Endodermal cell (in vitro differentiated cells): ENCODE measurements at places on chromosomes 3 and 15.

DNA sequence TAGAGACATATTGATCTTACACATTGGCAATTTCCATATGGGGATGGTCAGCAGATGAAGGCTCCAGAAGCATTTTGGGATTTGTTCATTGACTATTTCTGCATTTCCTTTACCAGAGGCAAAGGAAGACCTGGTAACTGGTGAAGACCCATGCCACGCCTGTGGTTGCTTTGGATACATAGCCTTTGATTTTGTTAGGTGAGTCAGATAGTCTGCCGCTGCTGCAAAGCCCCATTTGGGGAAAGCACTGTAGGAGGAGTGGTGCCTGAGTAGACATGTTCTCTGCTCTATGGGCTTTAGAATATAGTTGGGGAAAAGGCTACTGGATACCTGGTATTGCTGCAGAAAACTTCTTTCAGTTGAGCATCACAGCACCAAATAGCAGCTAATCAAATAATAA, 56.8 kb downstream of the TFG start:
- no peak for DNase-seq

DNA sequence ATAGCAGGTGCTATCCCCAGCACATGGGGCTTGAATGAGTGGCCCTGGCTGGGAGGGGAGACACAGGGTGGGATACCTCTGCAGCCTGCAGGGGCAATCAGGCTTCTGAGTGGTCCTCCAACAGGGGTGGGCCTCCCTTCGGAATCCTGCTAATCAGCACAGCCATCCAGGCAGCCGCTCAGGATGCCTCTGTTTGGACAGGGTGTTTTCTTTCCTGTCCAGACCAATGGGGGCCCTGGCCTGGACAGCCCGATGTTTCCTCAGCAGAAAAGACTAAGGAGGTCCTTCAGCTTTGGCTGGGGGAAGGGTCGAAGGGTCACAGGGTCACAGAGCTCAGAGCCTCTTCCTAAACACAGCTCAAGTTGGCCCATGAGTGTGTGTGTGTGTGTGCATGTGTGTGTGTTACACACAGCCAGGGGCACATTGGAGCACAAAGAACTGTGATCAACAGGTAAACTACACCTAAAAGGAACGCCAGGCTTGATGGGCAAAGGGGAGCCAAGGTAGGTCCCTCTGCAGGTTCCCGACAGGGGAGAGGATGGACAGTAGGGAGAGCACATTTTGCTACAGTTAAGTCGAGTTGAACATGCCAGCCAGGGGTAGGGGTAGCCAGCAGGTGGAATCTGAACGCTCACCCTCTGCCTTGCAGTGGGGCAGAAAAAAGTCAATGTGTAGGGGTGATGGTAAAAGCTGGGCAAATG, 1.1 kb upstream of the HAPLN3 start:
- no peak for DNase-seq

DNA sequence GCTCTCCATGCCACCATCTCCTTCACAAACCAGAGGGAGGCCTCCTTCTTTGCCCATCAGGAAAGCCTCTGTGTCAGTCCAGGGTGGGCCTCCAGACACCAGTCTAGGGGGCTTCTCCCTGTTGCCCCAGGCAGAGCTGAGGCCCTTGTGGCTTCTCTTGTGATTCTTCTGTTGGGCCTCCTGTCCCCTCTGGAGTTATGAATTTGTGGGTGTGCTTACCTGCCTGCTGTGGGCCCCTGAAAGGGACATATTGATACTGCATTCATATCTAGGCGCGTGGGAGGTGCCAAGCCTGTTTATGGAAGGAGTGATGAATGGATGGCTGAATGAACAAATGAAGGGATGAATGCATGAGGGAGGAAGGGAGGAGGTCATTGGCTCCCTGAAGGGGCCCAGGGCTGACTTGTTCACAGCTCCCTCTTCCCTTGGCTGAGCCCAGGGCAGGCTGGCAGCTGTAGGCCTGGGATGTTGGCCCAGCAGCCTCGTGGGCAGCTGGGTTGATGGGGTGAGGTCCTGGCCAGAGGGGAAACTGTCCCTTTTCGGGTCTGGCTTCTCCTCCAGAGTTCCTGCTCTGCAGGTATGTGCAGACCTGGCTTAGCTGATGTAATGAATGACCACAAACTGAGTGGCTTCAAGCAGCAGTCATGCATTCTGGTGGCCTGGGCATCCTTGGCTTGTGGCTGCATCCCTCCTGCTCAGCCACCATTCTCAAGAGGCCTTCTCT, 195.4 kb downstream of the GOLGA6L6 start:
- no peak for DNase-seq

- DNase-seq = no peak
Observed at GRCh38 chr3:171984883-171985282, 54.5 kb upstream of the FNDC3B start.

- peak; percentile 83 for DNase-seq
Observed at GRCh38 chr3:58034738-58035523, 26.7 kb downstream of the FLNB start.

DNA sequence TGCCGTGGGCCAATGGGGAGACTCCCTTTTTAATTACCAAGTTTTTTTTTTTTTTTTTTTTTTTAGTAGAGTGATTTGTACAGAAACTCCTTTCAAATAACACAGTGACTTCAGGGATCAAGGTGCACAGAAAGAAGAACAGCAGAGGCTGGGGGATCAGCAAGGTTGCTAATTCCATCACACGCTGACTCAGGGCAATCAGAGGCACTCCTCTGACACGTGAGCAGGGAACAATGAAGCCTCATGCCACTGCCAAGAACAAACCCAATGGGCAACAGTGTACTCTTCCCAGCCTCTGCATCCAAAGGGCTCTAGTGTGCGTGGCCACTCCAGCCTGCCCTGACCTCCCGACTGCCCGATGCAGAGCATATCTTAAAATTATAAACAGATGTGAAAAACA, 186.7 kb upstream of the WNT5A start:
- no peak for DNase-seq

- DNase-seq = peak; percentile 85
Observed at GRCh38 chr15:78810362-78811123, 721 bp downstream of the ADAMTS7 start.

GRCh38 chr3:45105855-45106671, 40.1 kb downstream of the CDCP1 start:
- no peak for DNase-seq

GRCh38 chr3:122312826-122313225, 12.2 kb upstream of the CSTA start:
- no peak for DNase-seq

GRCh38 chr3:161894657-161895056, 398.0 kb downstream of the OTOL1 start:
- no peak for DNase-seq

DNA sequence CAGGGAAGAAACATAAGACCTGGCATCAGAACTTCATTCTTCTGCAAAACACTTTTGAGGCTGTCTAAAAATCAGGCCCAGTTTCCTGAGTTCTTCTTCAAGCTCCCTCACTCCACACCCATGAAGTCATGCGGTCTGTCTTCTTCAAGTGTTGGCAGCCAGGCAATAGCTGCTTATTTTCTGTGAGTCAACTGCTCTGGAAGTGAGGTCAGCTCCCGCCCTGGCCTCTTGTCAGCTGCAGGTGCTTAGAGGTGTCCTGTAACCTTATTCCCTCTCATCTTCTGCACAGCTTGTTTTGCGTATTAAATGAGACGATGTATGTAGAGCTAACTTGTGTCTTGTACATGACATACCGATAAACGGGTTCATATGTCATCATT, 226.1 kb downstream of the ADAMTS17 start:
- no peak for DNase-seq

DNA sequence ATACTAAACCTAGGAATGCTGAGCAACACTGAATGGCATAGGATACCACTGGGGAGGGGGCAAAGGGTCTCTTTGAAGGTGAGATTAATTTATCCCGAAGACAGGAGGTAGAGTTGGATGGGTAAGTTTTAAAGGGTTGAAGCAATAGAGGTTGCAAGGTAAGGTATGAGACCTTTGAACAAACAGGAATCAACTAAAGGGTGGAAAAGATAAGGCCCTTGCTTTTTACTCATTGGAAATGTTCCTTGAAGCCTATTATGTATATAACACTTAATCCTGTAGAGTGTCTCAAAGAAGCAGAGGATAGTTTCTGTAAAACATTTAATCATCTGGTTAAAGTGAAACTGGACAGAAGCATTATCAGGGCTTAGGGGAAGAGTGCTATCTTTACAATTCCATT, 5.7 kb downstream of the ABHD5 start:
- DNase-seq = no peak

DNA sequence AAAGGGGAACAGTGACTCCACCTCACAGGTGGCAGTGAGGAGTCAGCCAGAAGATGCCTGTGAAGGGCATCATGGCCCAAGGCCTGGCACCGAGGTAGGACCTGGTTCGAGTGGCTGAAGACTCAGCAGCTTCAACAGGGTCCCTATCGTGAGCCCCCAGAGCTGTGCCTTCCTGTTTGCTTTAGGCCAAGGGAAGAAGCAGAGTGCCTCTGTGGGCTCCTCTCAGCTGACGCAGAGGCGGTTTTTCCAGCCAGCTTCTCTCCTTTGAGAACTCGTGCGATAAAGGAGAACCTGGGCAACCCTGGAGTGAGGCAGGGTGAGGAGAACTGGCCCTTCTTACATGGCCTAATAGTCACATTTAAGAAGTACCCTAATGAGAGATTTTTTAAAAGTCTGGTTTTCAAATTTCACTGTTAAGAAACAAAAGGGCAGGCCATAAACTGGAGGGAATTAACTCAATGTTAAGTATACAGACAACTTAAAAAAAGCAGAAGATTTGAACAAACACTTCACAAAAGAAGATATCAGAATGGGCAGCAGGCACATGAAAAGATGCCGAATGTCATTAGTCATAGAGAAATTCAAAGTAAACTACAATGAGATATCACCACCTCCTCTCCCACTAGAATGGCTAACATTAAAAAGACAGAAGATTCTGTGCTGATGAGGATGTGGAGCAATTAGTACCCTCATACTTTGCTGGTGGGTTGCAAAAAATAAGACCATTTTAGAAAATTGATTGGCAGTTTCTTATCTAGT, 23.1 kb upstream of the MRPS22 start:
- DNase-seq = no peak

DNA sequence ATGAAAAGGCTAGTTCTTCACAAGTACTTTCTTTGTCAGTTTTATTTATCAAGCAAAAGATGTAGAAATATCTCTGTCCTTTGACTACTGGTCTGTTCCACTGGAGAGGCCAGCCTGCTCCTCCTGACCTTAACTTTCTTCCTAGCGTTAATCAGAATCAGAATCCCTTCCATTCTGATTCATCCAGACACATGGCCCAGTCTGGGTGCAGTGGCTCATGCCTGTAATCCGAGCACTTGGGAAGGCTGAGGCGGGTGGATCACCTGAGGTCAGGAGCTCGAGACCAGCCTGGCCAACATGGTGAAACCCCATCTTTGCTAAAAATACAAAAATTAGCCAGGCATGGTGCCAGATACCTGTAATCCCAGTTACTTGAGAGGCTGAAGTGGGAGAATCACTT, 32.0 kb upstream of the MANF start:
- no peak for DNase-seq

DNA sequence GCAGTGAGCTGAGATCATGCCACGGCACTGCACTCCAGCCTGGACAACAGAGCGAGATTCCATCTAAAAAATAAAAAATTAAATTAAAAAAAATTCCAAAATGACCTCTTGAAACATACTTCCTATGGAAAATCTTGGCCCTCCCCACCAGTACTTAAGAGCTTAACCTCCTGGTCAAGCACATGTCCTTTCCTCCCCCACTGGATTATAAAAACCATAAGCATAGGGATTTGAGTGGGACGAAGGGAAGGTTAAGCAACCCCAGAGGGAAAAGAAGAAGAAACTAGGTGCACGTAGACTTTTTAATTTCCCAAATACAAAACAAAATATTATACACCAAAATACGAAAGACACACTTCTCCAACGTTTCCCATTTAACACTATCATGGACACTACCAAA, 25.3 kb downstream of the SLC4A7 start:
- DNase-seq = no peak

GRCh38 chr3:171258316-171258715, 201.9 kb downstream of the TNIK start:
- DNase-seq = no peak

- no peak for DNase-seq
Observed at GRCh38 chr15:73571346-73571745, 61.8 kb downstream of the NPTN start.

- DNase-seq = no peak
Observed at GRCh38 chr15:74851960-74852359, 9.0 kb upstream of the ULK3 start.

DNA sequence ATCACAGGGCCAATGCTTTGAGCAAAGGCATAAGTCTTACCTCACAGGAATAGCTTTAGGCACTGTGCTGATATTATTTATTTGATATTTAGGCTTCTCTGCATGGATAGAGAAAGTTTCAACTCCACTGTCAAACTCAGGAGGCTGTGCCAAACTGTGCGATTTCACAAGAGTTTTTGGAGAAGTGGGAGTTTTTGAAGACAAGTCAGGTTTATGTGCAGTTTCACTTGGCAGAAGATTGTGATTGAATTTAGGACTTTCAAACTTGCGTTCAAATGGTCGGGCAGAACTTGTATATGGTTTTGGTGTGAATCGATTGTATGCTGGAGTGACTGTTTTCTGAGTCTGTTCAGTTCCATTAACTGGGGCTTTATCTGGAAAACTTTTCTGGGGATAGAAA, 113.7 kb downstream of the TJP1 start:
- no peak for DNase-seq

GRCh38 chr3:138945709-138946662, 951 bp downstream of the FOXL2 start:
- peak; percentile 86 for DNase-seq

DNA sequence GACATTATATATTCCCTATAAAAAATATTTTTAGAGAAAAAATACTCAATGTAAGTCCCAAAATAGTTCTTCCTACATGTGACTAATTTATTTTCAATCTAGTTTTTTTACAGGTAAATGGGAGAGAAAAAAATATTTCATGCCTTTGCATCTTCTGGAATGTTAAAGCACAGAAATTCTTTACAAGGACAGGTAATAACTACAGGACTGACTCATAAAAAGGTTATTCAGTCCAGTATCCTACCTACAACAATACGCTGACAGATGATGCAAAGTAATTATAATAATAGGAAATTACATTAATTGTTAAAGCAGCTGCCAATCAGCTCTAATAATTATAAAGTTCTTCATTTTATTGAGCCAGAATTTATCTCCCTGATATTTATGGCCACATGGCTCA, 147.5 kb downstream of the MYO9A start:
- DNase-seq = no peak

- DNase-seq = no peak
Observed at GRCh38 chr3:13782501-13782900, 97.4 kb downstream of the WNT7A start.

DNA sequence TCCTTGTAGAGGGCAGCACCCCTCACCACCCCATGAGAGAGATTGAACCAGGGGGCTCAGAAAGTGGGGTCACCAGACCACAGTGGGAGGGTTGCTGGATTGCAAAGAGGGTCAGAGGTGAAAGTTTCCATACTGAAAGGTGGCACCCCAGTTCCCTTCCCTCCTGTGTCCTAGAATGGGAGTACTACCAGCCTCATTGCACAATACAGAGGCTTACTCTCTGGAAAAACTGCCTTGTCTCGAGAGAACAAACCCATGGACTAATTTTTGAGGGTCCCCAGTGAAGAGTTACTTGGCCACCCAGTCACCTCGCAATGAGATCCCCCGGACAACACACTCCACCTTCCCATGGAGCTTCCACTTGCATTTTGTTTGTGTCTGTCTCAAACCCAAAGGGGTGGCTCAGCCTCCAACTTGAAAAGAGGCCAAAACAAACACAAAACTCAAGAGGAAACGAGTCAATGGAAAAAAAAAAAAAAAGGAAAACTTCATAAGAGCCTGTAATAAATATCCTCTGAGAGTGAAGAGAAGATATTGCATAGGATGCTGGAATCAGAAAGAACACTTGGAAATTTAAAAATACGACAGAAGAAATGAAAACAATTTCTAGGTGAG, 18.6 kb downstream of the MESP2 start:
- DNase-seq = no peak
